CD4-positive, alpha-beta T cell treated with Interleukin-21 for 1 hour (primary cell): ENCODE measurements at places on chromosomes 13 and 19.

DNA sequence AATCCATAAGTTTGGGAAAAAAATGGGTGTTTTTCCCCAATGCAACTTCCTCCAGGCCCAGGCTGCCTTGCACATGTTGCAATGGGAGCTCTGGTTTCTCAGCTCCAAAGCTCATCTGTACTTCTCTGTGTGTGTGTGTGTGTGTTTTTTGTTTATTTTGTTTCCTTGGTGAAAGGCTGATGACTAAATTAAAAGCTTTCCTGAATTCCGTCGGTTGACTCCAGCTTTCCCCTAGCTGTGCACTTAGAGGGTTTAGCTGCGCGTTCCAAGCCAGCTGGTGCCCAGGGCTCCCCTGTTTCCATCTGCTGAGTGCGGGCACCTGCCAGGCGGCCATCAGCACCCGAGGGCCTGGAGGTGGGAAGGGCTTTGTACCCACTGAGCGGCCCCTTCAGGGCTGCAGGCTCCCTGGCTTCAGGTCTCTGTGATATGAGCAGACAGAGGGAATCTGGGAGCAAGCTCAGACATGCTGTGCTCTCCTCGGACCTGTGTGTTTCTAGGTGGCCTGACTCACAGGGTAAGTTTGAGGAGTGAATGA lies 129.1 kb upstream of the SOX1 start:
- DNase-seq, result no peak

DNA sequence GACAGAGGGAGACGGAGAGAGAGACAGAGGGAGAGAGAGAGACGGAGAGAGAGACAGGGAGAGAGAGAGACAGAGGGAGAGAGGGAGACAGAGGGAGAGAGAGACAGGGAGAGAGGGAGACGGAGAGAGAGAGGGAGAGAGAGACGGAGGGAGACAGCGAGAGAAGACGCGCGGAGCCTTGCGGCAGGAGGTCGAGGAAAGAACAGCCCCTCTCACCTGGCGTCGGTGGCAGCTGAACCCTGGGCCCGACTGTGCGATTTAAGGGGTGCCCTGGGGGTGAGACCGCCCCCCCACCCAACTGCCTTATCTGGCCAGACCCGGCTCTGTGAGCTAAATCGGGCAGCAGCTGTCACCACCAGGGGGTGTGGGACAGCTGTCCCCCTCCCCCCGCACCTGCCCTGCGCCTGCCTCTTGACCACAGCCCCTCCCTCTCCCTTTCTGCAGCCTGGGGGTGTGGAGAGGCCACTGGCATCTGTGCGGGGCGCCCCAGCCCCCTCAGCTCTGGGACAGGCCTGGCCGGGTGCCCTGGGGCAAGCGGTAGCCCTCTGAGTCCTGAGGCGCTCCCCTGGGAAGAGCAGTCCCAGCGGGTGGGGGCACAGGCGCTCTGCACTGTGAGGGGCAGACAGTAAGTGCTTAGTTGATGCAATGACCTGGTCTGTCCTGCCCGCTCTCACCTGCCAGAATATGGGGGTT lies 10.8 kb downstream of the JOSD2 start:
- no peak for DNase-seq

- no peak for DNase-seq
These were observed 16.4 kb upstream of the C19orf33 start for GRCh38 chr19:38287604-38288003.

DNA sequence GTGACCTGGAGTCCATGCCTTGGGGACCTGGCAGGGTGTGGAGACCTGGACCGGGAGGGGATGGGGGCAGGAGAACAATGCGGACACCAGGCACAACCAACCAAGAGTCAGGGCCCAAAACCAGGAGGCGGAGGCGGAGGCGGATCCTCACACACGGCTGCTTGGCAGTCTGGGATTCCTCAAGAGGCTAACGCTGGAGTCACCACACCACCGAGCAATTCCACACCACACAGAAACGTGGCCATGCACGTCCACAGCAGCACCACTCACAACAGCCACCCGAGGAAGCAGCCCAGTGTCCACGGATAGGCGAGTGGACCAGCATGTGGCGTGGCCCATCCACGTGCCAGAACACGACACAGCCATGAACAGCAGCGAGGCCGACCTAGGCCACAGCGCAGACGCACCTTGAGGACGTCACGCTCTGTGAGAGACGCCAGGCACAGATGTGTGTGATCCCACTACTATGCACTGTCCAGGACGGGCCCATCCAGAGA lies 17.7 kb downstream of the SBNO2 start:
- DNase-seq, result no peak

DNA sequence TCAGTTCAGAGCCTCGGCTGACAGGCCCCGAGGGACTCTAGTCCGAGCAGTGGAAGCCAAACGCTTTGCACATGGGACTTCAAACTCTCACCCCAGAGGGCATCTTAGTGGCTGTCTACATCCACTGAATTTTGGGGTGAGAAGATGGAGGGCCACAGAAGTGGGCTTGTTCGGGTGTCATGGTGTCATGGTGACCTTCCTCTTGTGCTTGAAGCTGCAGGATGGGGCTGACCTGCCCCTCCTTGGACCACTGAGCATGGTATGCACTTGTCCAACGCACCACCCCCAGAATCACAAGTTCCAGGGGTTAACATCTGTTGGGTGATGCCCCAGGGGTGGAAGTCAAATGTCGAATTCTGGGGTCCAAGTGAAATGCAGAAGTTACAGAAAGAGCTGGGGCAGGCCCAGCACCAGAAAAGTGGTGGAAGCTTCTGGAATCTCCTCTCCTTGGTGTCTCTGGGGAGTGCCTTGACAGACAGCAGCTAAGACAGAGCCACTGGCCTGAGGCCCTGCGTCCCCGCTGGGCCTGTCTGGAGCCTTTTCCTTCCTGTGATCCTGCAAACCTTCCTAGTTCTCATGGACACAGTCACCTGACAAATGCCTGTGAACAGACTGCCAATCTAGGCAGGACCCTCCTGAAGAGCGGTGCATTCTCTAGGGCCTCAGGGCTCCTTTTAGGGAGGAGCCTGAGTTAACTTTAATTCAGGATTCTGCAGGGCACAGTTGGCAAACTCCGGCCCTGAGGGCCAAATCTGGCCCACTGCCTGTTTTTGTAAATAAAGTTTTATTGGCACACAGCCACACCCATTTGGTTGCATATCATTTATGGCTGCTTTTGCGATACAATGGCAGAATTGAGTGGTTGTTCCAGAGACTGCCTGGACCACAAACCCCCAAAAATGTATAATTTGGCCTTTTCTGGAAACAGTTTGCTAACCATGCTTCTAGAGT lies 65.1 kb upstream of the RANBP3 start:
- no peak for DNase-seq

- no peak for DNase-seq
These were observed 2.6 kb downstream of the ZBTB7A start for GRCh38 chr19:4064149-4064495.

DNA sequence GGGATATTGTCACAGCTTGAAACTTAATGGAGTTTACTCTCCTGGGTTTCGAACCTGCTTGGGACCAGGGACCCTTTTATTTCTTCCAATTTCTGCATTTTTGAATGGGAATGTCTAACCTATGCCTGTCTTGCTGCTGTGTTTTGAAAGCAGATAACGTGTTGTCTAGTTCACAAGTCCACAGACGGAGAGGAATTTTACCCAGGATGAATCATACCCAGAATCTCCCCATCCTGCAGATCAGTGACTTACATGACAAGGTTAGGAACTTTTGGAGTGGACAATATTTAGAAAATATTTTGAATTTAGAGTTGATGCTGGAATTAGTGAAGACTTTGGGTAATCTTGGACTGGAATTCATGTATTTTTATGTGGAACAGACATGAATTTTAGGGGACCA lies 68.6 kb upstream of the RFXAP start:
- no peak for DNase-seq

DNA sequence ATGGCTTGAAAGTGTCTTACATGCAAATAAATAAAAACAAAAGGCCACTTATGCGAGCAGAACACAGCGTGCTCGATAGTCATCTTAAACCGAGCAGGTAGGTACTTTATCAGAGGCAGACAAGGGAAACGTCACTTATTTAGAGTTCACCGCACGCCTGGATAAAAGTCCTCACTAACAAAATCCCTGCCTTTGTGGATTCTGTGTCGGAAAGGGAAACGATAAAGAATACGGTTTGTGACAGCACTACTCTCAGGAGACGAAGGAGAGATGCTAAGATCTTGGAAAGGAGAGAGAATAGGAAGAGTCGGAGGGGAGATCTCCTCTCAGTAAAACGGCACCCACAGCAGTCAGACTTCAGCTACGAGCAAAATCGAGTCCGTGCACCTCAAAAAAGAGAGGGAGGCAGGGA lies 581 bp downstream of the RCBTB1 start:
- peak; percentile 15 for DNase-seq

GRCh38 chr13:43988302-43988701 lies 108.6 kb downstream of the LACC1 start:
- DNase-seq, result no peak

DNA sequence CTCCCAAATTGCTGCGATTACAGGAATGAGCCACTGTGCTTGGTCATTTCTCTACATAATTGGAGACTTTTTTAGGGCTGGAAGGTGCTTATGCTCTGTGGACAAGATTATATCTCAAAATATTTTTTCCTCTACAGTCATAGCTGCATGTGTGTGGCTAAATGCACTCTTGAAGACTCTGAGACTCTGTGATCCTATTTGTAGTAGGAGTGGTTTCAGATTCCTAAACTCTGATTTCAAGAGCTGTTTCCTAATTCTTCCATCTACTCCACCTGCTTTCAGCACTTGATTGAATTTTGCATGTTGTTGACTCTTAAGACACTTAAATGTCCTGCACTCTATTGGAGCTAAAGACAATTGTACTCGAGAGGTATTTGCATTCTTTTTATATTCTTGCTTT lies 78.0 kb downstream of the KLF5 start:
- DNase-seq, result no peak

GRCh38 chr19:8357007-8357521 lies 6.9 kb upstream of the ANGPTL4 start:
- DNase-seq, result no peak

DNA sequence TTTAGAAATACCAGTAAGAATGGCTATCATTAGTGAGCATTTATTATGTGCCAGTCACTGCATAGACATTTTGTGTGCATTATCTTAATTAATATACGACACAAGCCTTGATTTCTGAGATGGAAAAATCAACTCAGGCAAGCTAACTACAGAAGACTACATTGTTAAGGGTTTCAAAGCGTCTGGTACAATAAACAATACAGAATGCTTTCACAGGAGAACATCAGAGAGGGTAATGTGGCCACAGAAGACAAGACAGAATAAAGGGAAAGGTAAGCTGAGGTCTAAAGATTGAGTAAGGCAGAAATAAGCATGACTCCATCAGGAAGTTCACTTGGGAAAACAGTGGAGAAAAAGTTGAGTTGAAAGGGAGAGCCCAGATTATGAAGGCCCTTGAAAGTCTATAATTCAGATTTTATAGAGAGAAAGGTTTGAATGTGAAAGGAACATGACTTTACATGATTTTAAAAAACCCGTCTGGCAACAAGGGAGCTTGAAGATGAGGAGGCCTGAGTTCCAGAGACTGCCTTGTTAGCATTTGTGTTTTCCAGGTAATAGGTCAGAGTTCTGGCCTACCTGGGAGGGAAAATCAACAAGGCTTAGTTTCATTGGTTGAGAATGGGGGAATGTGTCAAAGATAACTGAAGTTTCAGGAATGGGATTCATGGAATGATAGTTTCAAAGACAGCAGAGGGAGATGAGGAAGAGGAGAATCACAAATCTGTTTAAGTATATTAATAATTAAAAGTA lies 1.8 kb upstream of the MBNL2 start:
- DNase-seq, result no peak

DNA sequence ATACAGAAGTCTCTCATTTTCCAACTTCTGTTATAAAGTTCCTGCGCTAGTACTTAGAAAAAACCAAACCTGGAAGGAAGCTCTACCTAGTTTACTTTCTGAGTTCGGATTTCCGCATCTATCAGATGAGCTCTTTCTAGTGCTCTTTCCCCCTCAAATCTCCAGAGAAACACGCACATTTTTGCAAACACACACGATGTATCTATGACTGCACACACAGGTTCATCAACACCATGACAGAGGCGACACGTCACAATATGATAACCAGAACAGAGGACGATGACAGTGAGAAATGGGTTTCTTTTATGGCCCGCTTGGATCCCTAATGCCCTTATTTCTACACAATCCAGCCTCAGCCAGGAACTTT lies 629 bp upstream of the LRRC63 start:
- peak; percentile 67 for DNase-seq

DNA sequence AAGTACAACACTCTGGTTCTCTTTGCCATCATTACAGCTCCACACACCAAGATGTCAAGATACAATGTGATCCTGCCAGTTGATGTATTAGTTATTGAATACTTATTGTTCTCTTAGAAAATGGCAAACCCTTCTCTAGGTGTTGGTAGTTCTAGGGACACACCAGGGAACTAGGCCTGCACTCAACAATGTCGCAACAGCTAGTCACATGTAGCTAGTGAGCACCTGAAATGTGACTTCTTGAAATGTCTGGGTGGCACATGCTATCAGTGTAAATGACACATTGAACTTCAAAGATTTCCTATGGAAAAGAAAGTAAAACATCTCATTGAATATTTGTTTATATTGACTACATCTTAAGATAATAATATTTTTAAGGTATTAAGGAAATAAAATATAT lies 49.7 kb downstream of the DACH1 start:
- DNase-seq, result no peak

DNA sequence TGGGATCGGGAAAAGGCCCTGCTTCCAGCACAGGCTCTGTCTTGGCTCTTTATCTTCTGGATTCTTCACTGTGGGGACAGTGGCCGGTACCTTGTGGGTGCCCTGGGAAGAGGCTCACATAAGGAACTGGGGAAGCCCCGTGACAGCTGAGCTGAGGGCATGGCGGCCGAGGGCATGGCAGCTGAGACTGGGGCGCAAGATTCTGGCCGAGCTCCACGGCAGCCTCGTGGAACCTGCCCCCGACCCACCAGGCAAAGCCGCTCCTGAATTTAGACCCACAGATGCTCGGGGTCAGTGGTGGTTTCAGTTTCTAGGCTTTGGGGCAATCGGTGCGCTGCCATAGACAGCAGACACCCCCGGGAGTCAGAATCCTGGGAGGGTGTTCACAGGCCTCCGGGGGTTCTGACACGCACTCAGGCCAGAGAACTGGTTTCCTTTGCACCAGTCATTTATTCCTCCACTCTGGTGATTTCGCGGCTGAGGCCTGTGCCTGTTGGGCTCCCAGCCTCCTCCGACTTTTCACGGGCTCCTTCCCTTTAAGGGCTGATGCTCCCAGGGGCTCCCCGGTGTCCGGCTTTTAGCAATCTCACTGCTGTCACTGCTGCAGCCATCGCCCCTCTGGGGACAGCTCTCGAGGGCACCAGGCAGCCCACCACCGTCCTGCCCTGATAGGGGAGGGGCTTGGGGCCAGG lies 117.6 kb downstream of the TEX29 start:
- DNase-seq, result no peak

DNA sequence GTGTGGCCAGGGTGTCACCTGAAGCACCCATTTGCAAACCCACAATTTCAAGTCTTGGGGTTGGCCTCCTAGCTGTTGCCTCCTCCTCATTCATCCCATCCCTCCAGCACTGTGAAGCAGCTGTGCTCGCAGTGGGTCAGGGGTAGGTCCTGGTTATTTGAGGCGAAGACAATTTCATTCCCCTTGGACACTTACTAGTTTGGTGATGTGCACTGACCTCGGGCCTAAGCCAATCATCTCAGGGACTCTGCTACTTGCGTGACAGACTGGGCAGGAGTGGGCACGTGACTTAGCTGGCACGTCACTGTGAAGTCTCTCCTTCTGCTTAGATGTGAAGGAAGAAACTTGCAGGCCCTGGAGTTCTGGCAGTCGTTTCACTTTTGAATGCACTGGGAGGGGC lies 3.5 kb upstream of the ATP11A start:
- DNase-seq, result no peak

- no peak for DNase-seq
These were observed 15.8 kb downstream of the ZNF574 start for GRCh38 chr19:42091742-42092141.
